ENCODE measurements at places on chromosomes 1 and 21. TPM values are rescaled to one million over a fixed set of nuclear protein-coding genes. Genes with fewer than 3 reads are reported as not detected.

SPOCD1 gene
- total RNA-seq = 37.2 TPM

- peak; percentile 58 for DNase-seq
Measured at GRCh38 chr1:246583448-246584185, 17.4 kb downstream of the CNST start.

SOX13 gene
- 3.3 TPM for total RNA-seq

DNA sequence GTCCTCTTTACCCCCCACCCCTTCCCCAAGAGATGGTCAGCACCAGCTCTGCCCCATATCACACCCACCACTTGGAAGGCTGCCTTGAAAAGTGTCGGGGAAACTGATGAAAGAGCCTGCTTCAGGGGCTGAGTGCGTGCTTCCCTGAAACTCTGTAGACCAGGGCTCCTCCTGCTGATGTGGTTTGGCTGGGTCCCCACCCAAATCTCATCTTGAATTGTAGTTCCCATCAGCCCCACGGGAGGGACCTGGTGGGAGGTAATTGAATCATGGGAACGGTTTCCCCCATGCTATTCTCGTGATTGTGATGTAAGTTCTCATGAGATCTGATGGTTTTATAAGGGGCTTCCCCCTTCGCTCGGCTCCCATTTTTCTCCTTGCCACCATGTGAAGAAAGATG, 36.4 kb downstream of the UBIAD1 start:
- DNase-seq = no peak

- no peak for DNase-seq
Measured at GRCh38 chr21:33124889-33125288, 54.9 kb downstream of the OLIG1 start.

DNA sequence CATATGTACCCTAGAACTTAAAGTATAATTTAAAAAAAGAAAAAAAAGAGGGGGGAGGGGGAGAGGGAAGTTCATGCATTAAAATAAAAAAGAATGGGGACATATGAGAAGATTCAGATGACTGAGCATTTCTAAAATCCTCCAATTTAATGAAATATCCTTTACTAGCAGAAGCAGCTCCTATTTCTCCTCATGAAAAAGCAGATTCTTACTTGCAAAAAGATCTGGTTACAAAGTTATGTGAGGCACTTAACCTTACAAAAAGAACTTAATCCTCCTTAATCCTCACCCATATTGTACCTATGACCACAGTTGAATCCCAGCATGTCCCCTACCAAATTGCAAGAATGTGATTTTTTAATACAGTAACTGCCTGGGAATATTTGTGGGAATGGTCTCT, 298.5 kb downstream of the SRGAP2C start:
- DNase-seq = no peak

DNA sequence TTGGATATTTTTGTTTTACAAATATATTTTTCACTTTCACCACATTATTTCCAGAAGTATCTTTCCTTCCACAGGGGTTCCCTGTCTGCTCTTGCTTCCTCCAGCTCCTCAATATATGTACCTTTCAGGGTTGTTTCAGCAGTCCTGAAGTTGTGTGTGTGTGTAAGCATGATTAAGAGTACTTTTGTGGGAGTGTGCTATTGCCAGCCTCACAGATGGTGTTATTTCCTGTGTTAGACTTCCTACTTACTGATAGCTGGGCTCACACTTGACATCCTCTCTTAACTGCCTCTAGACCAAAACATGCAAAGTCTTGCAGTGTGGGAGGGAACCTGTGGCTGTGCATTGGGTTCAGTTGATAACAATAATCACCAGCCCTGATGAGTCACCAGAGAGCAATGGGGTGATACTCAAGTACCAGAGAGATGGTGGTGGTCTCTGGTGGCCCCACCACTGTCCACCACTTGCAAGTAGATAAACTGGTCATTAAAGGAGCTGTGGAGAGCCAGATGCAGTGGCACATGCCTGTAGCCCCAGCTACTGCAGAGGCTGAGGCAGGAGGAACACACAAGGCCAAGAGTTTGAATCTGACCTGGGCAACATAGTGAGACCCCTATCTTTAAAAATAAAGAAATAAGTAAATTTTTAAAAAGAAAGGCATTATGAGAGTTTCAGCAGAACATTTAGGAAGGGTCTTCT, 126.7 kb downstream of the NR5A2 start:
- no peak for DNase-seq

DCDC2B gene
- total RNA-seq = not detected

DNA sequence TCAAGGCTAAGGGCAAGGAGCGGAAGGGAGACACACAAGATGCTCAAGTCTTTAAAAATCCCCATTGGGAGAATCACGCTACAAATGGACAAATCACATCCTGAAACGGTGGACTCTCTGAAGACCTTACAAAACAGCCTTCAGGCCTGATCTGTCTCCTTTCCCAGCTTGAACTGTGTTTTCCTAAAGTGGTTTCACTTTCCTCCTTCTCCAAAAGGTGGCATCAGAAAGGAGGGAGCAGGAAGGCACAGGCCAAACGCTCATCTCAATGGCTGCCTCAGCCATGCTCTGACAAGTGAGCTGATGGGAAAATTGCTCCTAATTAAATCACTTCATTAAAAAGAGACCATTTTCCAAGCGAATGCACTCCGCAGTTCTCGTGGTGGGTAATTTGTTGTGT, 47.7 kb downstream of the UTP25 start:
- DNase-seq = peak; percentile 64

DNA sequence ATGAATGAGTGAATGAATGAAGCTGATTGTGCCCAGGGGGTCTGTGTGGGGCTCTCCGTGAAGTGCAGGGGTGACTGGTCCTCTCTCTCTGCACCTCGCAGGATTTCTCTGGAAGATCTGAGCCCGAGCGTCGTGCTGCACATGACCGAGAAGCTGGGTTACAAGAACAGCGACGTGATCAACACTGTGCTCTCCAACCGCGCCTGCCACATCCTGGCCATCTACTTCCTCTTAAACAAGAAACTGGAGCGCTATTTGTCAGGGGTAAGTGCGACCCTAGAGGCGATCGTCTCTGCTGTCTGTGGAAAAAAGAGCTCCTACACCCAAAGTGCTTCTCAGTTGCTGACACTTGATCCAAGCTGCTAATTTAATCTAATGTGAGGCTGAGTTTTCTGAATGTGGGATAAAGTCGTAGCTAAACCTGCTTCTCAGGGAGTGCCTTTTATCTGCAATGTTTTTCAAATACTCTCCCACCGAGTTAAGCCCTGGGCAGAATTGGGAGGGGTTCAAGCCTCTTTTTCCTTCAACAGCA, 101.7 kb downstream of the HUNK start:
- no peak for DNase-seq

CFHR5 gene
- not detected for total RNA-seq

- DNase-seq = peak; percentile 38
Measured at GRCh38 chr1:29849038-29849750, 612.9 kb downstream of the PTPRU start.

DNA sequence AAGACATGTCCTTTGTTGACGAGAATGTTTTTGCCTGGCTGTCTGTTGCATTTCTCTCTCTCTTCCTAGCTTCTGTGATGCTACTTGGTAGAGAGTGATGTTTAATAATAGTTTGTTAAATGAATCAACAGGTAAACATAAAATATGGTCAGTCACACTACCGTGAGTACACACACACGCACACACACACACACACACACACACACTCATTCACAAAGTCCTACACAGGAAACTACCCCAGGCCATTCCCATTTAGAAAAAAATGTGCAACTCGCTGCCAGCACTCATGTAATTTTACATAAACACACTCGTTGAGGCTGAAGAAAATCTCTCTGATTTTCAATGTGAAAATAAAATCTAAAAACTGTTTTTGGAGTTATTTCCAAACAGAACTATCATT, 38.7 kb downstream of the RUNX1 start:
- no peak for DNase-seq

- peak; percentile 97 for DNase-seq
Measured at GRCh38 chr21:38438462-38438893, 59.8 kb downstream of the ERG start.

GRCh38 chr1:95145493-95145892, 28.3 kb downstream of the TLCD4 start:
- no peak for DNase-seq

DNA sequence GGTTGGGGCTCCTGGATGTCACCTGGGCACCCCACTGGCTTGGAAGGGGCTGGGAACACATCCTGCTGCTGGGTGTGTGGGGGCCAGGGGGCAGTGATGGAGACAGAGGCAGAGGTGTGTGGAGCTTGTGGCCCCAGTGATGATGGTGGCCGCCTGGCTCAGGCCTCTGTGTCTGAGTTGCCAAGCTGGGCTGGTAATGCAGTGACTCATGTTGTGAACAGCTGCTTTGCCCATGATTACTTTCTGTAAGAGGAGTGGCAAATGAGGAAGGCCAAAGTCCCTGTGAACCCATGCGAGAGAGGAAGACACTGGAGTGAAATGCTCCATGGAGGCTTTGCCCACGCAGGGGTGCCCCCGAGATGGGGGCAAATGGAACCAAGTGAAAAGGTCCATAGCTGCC, 86.8 kb downstream of the KCNJ6 start:
- DNase-seq = peak; percentile 7

GMEB1 gene
- total RNA-seq = 5.8 TPM

DNA sequence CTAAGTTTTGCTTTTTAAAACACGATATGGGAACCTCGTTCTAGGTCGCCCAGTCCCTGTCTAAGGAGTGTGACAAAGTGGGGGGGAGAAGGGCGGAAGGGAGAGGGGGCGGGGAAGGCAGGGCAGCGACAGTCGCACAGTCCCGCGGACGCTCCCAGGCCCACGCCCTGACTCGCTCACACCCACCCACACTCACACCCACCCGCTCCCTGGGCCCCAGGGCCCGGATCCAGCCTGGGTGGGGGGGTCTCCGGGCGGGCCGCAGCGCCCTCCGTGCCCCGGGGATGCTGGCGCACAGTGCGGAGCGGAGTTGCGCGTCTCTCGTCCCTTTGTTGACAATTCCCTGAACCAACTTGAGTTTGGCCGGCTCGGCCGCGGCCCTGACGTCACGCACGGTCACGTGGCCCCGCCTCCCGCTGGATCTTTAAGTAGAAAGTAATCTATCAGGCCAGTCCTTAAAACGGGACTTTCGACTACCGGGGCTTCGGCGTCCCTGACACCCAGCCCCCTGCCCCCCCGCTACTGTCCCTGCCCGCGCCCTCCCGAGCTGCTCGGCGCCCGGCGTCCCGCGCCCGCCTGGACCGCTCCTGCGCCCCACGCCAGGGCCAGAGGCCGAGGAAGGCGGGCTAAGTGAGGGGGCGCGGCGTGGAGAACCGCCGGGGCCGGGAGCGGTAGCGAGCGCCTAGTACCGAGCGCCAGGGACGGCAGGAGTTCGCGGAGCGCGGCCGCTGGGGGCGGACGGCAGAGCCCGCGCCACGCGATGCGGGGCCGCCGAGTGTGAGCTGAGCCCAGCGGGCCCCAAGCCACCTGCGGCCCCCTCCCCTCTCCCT, at the start of gene FOXD3:
Gene FOXD3, plus strand, starts transcription at position 454 of the 830 bp plus-strand sequence. CDS start 492 bp downstream, outside the sequence.
- peak; percentile 35 for DNase-seq

GRCh38 chr1:159707472-159708260, 6.7 kb downstream of the CRP start:
- DNase-seq = no peak

- no peak for DNase-seq
Measured at GRCh38 chr1:19405761-19406487, 79.4 kb downstream of the CAPZB start.

DNA sequence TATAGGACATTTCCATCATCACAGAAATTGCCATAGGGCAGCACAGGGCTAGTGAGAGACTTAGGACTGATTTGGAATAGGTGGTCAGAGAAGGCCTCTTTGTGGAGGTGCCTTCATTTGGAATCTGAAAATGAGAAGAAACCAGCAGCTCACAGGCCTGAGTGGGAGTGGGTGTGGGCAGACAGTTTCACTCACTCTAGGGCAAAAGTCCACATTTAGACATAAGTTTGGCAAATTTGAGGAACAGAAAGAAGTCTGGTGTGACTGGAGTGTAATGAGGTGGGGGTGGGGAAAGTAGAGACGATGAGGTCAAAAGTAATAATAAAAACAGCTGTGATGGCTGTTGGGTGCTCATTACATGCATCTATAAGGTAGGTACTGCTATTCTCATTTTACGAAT, 22.4 kb upstream of the BCAR3 start:
- DNase-seq = no peak

KRTAP21-2 gene
- not detected for total RNA-seq

- DNase-seq = peak; percentile 71
Measured at GRCh38 chr1:117967477-117967876, 37.9 kb downstream of the WDR3 start.

- DNase-seq = no peak
Measured at GRCh38 chr1:226414098-226414698, 6.3 kb upstream of the PARP1 start.

SMCP gene
- total RNA-seq = not detected

C1orf167 gene
- total RNA-seq = 0.36 TPM

- DNase-seq = peak; percentile 88
Measured at GRCh38 chr1:198669023-198669698, 30.3 kb downstream of the PTPRC start.

FAM163A gene
- total RNA-seq = not detected

DNA sequence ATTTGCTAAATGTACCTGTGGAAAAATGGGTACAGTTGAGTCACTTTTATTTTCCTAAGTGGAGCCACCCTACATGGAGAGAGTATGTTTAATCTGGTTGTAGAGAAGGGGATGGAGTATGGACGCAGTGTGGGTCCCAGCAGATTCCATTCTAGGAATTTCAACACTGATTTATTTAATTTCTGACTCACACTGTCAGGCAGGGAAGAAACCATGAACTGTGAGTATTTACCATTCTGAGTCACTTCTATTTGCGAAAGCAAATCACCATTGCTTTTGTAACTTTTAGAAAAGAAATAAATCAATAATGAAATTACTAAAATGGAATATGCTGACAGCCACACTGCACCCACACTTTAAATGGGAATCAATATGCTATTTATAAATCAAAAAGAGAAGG, 339.0 kb downstream of the DSCAM start:
- DNase-seq = no peak

GRCh38 chr1:194300340-194300739, 1113.9 kb upstream of the B3GALT2 start:
- no peak for DNase-seq

PAQR7 gene
- 6.9 TPM for total RNA-seq

PROX1 gene
- total RNA-seq = not detected

GRCh38 chr1:185861630-185862029, 127.4 kb downstream of the HMCN1 start:
- DNase-seq = peak; percentile 85

SYPL2 gene
- total RNA-seq = 1.7 TPM

CA6 gene
- total RNA-seq = not detected

- DNase-seq = no peak
Measured at GRCh38 chr1:36884029-36884701, 150.2 kb downstream of the GRIK3 start.

SPATA1 gene
- total RNA-seq = 0.41 TPM

DNA sequence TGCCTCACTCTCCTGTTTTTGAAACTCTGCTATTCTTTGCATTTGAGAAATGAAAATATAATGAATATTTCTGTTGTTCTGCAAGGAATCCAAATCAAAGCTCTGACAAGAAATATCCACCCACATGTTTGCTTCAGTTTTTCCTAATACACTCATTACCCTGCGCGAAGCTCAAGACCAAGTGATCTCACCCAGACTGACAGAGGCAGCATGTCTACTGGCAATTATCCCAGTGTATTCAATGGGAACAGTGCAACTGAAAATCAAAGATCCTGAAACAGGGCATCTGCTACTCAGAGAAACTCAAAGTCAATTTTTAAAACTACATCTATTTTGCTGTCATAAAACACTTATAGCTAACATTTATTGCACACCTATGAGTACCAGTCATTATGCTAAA, 321.0 kb upstream of the LRRC7 start:
- no peak for DNase-seq

HSD17B7 gene
- 8.4 TPM for total RNA-seq

ZNF683 gene
- not detected for total RNA-seq

GRCh38 chr1:219179293-219179692, 5.6 kb downstream of the LYPLAL1 start:
- DNase-seq = peak; percentile 71

NBPF9 gene
- 15.0 TPM for total RNA-seq

Data from fibroblast of the aortic adventitia (primary cell).